Activated T-helper 17 cell treated with anti-CD3 and anti-CD28 coated beads, Interleukin-2, amount 50 U/mL, for 72 hours (primary cell): ENCODE measurements at places on chromosomes 2 and 18.

GRCh38 chr2:86336675-86337243 lies 667 bp downstream of the REEP1 start:
- ATAC-seq = no peak

DNA sequence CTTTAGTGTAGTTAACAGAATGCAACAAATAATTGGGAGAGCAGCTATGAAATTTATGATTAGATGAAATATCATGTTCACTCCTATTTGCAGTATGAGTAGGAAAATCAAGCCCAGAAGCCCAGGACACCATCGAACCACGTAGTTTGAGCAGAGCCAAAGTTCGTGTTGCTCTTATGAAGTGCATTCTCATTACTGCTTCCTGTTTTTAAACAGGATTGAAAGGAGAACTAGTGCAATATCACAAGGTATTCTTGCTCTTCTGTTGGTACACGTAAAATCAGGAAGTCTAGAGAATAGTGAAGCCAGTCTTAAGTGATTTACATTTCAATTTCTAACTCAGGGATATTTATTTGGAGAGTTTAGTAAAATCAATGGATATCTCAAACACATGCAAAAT lies 21.1 kb downstream of the ARHGAP15 start:
- peak; percentile 54 for ATAC-seq

DNA sequence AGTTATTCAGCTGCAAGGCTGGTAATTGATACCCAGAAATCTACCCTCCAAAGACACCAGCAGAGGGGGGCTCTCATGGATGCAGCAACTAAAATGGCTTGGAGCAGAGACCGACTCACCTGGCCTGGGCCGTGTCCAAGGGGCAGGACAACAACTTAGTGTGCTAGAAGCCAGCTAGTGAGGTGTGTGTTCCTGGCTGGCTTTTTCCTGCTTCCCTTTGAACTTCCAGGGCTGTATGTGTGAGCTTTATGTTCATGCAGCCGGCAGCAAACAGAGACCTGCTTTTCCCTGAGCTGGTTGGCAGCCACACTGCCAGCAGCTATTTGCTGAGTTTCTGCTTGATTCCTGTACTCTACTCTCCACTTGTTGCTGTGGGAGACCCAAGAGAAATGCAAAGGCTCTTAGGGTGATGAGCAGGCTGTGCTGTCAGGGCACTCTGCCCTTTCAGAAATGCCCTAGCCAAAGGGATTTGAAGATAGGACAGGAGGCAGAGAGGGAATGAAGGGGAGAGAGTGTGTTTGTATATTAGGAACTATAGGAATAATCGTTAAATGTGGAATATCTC lies 23.7 kb upstream of the GRP start:
- ATAC-seq = no peak

DNA sequence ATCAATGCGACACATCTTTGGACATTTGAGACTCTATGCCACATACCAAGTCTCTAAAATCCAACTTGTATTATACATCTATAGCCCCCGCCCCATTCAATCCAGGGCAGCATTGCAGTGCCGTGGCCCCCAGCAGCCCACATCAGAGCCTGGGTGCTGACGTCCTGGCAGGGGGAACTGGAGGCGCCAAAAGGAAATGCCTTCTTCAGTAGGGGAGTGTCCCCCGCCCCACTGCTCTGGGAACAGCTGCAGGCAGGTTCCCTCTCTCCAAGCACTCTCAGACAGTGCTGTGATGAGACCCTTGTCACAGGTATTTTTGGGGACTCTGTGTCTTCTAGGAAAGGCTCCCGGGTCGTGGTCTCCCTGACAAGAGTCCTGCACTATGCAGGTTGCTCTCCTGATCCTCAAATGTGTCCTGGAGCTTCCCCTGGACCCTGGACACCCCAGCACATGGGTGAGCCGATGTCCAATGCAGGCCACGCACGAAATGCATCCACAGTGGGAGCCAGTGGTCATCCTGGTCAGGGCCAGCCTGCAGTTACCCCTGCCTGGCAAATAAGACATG lies 188.7 kb downstream of the RTP5 start:
- ATAC-seq = no peak

DNA sequence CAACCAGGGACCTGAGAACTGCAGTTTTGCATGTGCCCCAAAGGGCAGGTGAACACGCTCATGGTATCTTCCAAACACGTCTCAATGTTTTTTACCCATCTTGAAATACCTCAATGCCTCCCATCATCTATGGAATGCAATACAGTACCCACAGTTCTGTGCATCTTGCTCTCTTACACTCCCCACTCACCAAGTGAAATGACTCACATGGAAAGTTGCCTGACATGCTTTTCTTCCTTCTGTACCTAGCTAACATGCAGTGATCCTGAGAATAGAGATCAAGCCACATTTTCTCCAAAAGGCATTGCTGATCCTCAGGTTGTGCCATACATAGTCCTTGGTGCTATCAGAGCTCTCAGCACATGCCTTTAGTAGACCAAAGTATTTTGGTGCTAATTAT lies 373.9 kb downstream of the GPD2 start:
- peak; percentile 11 for ATAC-seq

GRCh38 chr2:30865892-30866681 lies 58.8 kb upstream of the CAPN13 start:
- no peak for ATAC-seq
